ENCODE measurements at places on chromosomes 3 and 15. TPM values are rescaled to one million over a fixed set of nuclear protein-coding genes. Genes with fewer than 3 reads are reported as not detected.
A peak's percentile ranks its signal among the peaks of the same experiment; 100 is the strongest.

The ATG7 gene
- 34.8 TPM for total RNA-seq

DNA sequence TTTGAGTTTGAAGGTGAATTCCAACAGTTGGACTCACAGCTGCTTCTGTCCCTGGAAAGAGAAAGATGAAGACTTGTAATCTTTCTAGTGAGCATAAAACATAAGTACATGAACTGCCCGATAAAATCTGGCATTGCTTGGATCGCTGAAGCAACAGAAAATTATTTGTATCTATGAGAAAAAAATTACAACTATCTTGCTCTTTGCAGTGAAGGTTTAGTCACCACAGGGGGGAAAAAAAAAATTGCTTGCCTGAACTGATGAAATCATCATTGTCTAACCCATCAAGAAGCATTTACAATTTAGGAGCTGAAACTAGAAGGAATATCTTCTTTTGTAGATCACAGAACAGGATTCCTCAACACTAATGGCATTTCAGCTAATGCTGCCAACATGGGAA, 20.0 kb downstream of the TMEM207 start:
- no peaks in the 10 kb centered on the region for H3K27me3 ChIP-seq
- DNase-seq = no peak
- no peaks in the 10 kb centered on the region for H3K4me1 ChIP-seq
- H3K27ac ChIP-seq = no peak overlapping the region
- no peak overlapping the region for H3K4me3 ChIP-seq
- no peaks in the 10 kb centered on the region for H3K36me3 ChIP-seq

The PAK6 gene
- total RNA-seq = 3.0 TPM

- no peaks in the 10 kb centered on the region for H3K36me3 ChIP-seq
- no peaks in the 10 kb centered on the region for H3K27me3 ChIP-seq
- no peak for DNase-seq
- no peak overlapping the region for H3K4me3 ChIP-seq
Measured at GRCh38 chr3:175977968-175978752, 1119.0 kb downstream of the NAALADL2 start.

GRCh38 chr3:69294014-69294766, 91.7 kb downstream of the FRMD4B start:
- H3K4me3 ChIP-seq = no peak overlapping the region
- no peak for DNase-seq
- H3K4me1 ChIP-seq = peaks cover 9% of the 10 kb centered on the region
- H3K27ac ChIP-seq = no peak overlapping the region
- H3K27me3 ChIP-seq = no peaks in the 10 kb centered on the region
- no peaks in the 10 kb centered on the region for H3K36me3 ChIP-seq

DNA sequence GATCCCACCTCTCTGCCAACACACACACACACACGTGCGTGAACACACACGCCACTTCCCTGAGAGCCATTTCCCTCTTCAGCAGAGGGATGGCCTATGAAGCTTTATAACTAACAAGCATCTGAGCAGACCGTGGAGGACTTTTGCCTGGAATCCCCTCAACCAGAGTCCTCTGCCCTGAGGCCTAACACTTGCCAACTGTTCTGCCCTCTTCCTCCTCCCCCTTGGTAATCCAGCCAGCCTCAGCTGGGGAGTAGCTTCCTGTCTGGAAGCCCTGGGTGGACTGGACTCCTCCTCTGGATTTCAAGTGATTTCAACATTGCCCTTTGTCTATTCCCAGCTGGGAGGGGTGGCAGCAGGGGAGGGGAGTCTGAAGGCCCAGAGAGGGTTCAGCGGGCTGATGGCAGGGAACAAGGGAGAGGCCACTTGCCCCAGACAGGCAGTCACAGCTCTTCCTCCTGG, 68.4 kb upstream of the HACD2 start:
- DNase-seq = peak; percentile 90
- peaks cover 99% of the 10 kb centered on the region for H3K4me1 ChIP-seq
- peak overlapping the region; percentile 95 for H3K27ac ChIP-seq
- H3K4me3 ChIP-seq = no peak overlapping the region

DNA sequence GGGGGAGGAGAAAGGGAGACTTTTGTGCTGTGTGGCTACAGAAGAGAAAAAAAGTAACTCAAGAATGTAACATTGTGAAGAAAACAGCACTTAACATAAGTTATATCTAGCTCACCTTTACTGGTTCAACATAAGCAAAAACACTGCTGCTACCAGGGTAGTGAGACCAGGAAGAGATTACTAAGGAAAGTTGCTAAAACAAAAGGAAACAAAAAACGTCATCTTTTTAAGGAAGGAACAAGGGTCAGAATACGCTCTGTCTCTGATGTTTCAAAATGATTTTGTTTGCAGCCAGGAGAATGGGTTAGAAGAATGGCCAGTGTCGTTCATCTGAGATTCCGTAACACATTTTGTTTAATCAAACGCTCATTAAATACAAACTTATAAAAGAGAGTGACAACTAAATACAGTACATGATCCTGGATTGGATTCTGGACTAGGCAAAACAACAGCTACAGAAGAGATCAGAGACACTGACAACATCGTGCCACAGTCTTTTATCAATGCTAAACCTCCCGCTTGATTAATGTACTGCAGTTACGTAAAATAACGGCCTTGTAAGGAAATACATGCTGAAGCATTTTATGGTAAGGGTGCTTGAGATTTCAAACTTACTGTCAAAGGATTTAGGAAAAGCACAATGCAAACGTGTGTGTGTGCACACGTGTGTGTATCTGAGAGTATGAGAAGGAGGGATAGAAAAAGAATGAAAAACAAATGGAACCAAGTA, 67.7 kb downstream of the FOXP1 start:
- DNase-seq = no peak
- H3K27ac ChIP-seq = peak overlapping the region; percentile 65
- H3K4me3 ChIP-seq = no peak overlapping the region
- peaks cover 61% of the 10 kb centered on the region for H3K4me1 ChIP-seq

The RPL39L gene
- 27.7 TPM for total RNA-seq

DNA sequence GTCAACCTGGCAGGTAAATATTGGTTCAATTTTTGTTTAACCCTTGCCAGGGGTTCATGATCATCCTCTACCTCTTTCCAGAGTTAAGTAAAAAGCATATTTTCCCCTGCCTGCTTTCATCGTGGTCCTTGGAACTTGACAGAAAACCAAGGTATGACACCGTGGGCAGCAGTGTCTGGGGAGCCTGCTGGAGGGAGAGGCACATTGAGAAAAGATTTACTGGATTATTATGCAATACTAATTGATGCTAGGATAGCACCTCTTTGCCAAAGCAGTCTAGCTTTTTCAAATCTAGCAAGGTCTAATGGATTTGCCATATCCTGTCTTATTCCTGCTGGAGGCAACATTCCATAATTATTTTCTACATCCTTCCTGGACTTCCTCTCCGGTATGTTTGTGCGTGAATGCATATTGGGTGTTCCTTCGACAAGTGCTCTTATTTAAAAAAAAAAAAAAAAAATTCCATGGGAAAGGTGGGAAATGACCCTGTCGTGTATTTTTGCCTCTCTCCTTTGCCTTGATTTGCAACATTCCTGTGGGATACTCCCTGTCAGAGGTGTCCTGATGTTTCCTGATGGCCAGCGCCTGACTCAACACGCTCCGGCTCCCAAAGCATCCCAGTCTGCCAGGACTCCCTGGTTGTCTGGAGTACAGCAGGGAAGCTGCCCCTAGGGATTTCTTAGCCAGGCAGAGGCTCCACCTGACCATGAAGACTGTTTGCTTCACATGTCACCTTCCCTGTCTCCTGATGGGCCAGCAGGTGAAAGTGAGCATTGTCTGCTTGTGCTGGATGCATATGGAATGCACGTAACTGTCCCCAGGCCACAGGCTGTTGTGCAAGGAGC, 6.3 kb downstream of the BHLHE40 start:
- H3K27me3 ChIP-seq = no peaks in the 10 kb centered on the region
- H3K4me3 ChIP-seq = no peak overlapping the region
- peak overlapping the region; percentile 99 for H3K27ac ChIP-seq
- DNase-seq = no peak

- peaks cover 16% of the 10 kb centered on the region for H3K4me1 ChIP-seq
- H3K4me3 ChIP-seq = no peak overlapping the region
- no peaks in the 10 kb centered on the region for H3K36me3 ChIP-seq
Measured at GRCh38 chr3:123767009-123767372, 117.1 kb downstream of the MYLK start.
